Uterus (tissue), 4 donors: ENCODE measurements at places on chromosomes 2 and 18. TPM values are rescaled to one million over a fixed set of nuclear protein-coding genes. Genes with fewer than 3 reads are reported as not detected.

RETREG2 gene
- total RNA-seq: 63.3 TPM

UPP2 gene
- 0.28 TPM for total RNA-seq

STAM2 gene
- total RNA-seq: 83.0 TPM

TUBB8B gene
- 0.46 TPM for total RNA-seq

SNED1 gene
- total RNA-seq: 19.7 TPM

KYNU gene
- 2.1 TPM for total RNA-seq

HMSD gene
- total RNA-seq: not detected

FLACC1 gene
- 1.5 TPM for total RNA-seq

GRCh38 chr2:222656526-222657446, 894 bp upstream of the FARSB start:
- peak overlapping the region; percentile 97 for H3K27ac ChIP-seq
- DNase-seq: no peak
- H3K27me3 ChIP-seq: no peaks in the 10 kb centered on the region
- H3K4me3 ChIP-seq: peak overlapping the region; percentile 92
- H3K4me1 ChIP-seq: no peaks in the 10 kb centered on the region
- H3K36me3 ChIP-seq: no peaks in the 10 kb centered on the region

GRCh38 chr2:233492751-233493150, 73.8 kb downstream of the USP40 start:
- H3K27me3 ChIP-seq: no peaks in the 10 kb centered on the region
- no peak overlapping the region for H3K27ac ChIP-seq
- H3K4me1 ChIP-seq: no peaks in the 10 kb centered on the region
- no peaks in the 10 kb centered on the region for H3K36me3 ChIP-seq

DNA sequence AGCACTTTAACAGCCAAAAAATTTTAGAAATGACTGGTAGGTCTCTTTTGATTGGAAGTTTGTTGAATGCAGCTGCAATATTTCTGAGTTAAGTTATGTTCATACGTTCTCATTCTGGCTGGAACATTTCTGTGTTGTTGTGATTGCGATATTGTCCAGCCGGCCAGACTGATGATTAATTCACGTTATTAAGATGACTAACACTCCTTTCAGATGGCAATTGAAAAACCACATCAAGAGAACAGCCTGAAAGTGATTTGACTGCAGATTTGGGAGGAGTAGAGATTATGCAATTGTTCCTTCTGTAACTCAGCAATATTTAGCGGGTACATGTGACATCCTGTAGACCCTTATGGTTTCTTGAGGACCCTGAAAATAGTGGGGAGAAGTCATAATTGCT, 133.7 kb downstream of the FBXO15 start:
- no peaks in the 10 kb centered on the region for H3K27me3 ChIP-seq
- no peaks in the 10 kb centered on the region for H3K36me3 ChIP-seq
- no peaks in the 10 kb centered on the region for H3K4me1 ChIP-seq
- no peak overlapping the region for H3K4me3 ChIP-seq
- H3K27ac ChIP-seq: no peak overlapping the region
- DNase-seq: no peak

GRCh38 chr18:57052173-57052572, 94.7 kb upstream of the BOD1L2 start:
- no peaks in the 10 kb centered on the region for H3K36me3 ChIP-seq
- H3K27me3 ChIP-seq: no peaks in the 10 kb centered on the region
- no peaks in the 10 kb centered on the region for H3K4me1 ChIP-seq
- H3K4me3 ChIP-seq: no peak overlapping the region

GRCh38 chr18:51654488-51655326, 457.2 kb upstream of the MEX3C start:
- H3K4me1 ChIP-seq: no peaks in the 10 kb centered on the region
- no peak overlapping the region for H3K4me3 ChIP-seq
- no peak overlapping the region for H3K27ac ChIP-seq

DNA sequence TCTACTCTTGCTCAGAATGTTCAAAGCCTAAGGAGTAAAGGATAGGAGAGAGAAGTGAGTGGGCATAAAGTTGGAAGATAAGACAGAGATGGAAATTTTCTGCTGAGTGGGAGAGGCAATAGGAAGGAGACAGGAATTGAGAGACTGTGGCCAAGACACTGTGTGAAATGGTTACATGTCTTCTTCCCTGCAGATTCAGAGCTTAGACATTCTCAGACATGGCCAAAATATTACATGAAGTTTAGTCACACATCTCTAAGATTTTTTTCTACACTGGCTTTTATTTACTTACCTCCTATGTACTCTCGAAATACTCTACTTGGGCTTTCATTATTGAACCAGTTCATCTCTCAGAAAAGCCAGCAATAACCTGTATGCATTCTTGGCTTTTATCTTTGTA, 363.0 kb upstream of the FANCL start:
- H3K4me3 ChIP-seq: no peak overlapping the region
- no peak overlapping the region for H3K27ac ChIP-seq
- no peaks in the 10 kb centered on the region for H3K36me3 ChIP-seq
- DNase-seq: no peak

- H3K4me1 ChIP-seq: no peaks in the 10 kb centered on the region
- H3K27ac ChIP-seq: no peak overlapping the region
- no peaks in the 10 kb centered on the region for H3K27me3 ChIP-seq
Measured at GRCh38 chr2:46230115-46230571, 67.1 kb upstream of the EPAS1 start.

GRCh38 chr18:36623681-36624190, 205.1 kb downstream of the TPGS2 start:
- DNase-seq: no peak
- no peak overlapping the region for H3K4me3 ChIP-seq
- no peak overlapping the region for H3K27ac ChIP-seq
- no peaks in the 10 kb centered on the region for H3K27me3 ChIP-seq

GRCh38 chr2:121451398-121451797, 79.3 kb upstream of the RNU4ATAC start:
- H3K4me1 ChIP-seq: no peaks in the 10 kb centered on the region
- no peak for DNase-seq
- H3K27me3 ChIP-seq: no peaks in the 10 kb centered on the region

DNA sequence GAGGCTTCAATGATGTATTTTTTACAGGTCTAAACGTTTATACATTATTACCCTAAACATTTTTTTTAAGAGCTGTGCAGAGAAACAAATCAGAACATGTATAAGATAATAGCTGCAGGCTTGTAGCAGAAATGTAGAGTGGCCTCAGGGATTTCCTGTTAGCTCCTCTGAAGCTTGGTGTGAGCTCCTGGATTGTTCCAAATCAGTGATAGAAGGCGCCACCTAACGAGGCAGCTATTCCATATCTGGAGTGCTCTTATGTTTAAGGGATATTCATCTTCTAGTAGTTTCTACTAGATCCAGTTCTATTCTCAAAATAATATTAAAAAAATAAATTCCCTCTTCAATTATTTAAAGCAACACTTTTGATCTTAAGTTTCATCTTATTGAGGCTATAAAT, 93.1 kb downstream of the LRP1B start:
- no peak for DNase-seq
- no peaks in the 10 kb centered on the region for H3K27me3 ChIP-seq
- H3K4me1 ChIP-seq: no peaks in the 10 kb centered on the region
- no peak overlapping the region for H3K4me3 ChIP-seq
- no peak overlapping the region for H3K27ac ChIP-seq

- H3K4me3 ChIP-seq: peak overlapping the region; percentile 65
- DNase-seq: no peak
Measured at GRCh38 chr2:197515315-197515738, 539 bp upstream of the MOB4 start.

DNA sequence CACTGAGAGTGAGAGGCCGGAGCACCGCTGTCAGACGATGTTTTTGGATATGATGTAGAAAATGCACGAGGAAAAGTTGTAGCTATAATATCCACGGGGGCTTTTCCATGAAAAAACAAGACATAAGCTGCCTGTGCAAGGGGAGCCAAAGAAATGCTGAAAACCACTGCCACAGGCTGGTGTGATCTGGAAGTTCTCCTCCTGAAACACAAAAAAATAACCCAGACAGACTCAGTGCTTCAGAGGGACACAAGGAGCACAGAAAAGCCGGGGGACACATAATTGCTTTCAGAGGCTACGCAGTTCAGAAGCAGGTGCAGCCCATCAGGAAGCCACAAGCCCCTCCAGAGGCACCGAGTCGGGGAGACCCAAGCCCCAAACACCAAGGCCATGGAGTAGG, 98.2 kb downstream of the ZNF516 start:
- no peaks in the 10 kb centered on the region for H3K27me3 ChIP-seq
- no peaks in the 10 kb centered on the region for H3K36me3 ChIP-seq
- DNase-seq: no peak
- peak overlapping the region; percentile 85 for H3K27ac ChIP-seq
- peaks cover 10% of the 10 kb centered on the region for H3K4me1 ChIP-seq

DNA sequence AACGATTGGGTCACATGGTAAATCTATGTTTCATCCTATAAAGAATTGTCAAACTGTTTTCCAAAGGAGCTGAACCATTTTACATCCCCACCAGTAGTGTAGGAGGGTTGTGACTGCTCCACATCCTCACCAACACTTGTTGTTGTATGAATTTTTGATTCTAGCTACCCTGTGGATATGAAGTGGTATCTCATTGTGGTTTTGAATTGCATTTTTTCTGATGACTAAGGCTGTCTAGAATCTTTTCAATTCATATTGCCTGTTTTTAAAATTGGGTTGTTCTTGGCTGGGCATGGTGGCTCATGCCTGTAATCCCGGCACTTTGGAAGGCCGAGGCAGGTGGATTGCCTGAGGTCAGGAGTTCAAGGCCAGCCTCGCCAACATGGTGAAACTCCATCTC, 44.5 kb downstream of the TXNL1 start:
- H3K27me3 ChIP-seq: no peaks in the 10 kb centered on the region
- no peak overlapping the region for H3K27ac ChIP-seq
- H3K36me3 ChIP-seq: no peaks in the 10 kb centered on the region
- no peak for DNase-seq
- no peak overlapping the region for H3K4me3 ChIP-seq
- no peaks in the 10 kb centered on the region for H3K4me1 ChIP-seq

- H3K4me3 ChIP-seq: no peak overlapping the region
- H3K27me3 ChIP-seq: no peaks in the 10 kb centered on the region
Measured at GRCh38 chr18:47983055-47983454, 52.6 kb upstream of the SMAD2 start.

GRCh38 chr2:65136253-65136652, 6.3 kb upstream of the RAB1A start:
- H3K27ac ChIP-seq: no peak overlapping the region
- no peaks in the 10 kb centered on the region for H3K36me3 ChIP-seq
- H3K4me1 ChIP-seq: no peaks in the 10 kb centered on the region
- H3K27me3 ChIP-seq: no peaks in the 10 kb centered on the region
- DNase-seq: no peak
- H3K4me3 ChIP-seq: no peak overlapping the region

- no peak overlapping the region for H3K27ac ChIP-seq
- H3K36me3 ChIP-seq: no peaks in the 10 kb centered on the region
- no peaks in the 10 kb centered on the region for H3K27me3 ChIP-seq
- no peaks in the 10 kb centered on the region for H3K4me1 ChIP-seq
- H3K4me3 ChIP-seq: no peak overlapping the region
Measured at GRCh38 chr2:241730671-241731293, 3.6 kb upstream of the D2HGDH start.

- H3K4me3 ChIP-seq: peak within 1 kb of the TSS; percentile 18
- peak; percentile 28 for DNase-seq
- H3K4me1 ChIP-seq: no peaks in the 10 kb centered on the region
- H3K27me3 ChIP-seq: peaks cover 12% of the 10 kb centered on the region
- no peak within 1 kb of the TSS for H3K27ac ChIP-seq
Measured at GRCh38 chr2:166375736-166376487, at the start of gene SCN9A. TSS of gene SCN9A (minus strand) at chr2:166375944. CDS start at chr2:166311756, 64,188 bp downstream.

DNA sequence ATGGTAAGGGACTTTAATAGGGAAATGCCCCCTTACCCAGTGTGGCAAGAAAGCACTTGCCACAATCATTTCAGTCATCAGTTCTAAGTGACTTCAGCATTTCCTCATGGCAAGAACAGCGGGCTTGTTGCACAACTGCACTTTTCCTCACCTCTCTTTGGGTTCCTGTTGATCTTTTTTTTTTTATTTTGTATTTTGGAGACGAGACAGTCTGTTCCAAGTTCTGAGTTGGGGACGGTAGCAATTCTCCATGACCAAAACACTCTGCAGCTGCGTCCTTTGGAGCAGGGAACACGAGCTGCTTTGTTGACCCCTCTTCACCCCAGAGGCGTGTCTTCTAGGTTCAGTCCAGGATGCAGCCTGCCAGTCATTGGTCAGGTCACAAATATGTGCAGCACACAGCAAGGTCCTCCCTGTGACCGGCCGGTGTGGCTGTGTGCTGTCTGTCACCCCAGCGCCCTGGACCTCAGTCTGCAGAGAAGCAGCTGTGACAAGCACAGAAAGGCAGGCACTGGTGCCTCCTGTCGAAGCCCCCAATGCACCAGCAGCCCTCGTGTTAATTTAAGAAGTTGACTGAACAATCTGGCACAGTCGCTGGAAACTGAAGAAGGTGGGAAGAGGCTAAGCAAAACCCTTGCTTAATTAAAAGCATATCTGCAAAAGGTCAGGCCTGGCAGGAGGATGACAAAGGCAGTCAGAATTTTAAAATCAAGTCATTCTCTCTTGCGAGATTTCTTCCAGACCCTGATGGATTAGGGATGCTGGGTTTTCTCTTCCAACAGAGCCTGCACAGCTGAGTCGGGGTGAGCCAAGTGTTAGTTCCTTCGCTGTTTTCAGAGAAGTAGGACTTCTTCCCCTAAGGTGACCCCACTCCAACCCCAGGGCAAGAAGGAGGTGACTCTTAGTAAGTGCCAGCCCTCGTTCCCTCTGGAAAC, 96.7 kb upstream of the COPS8 start:
- peak; percentile 72 for DNase-seq
- no peak overlapping the region for H3K4me3 ChIP-seq
- peak overlapping the region; percentile 59 for H3K27ac ChIP-seq
- no peaks in the 10 kb centered on the region for H3K4me1 ChIP-seq
